ENCODE measurements at places on chromosomes 4 and X. TPM values are rescaled to one million over a fixed set of nuclear protein-coding genes. Genes with fewer than 3 reads are reported as not detected.

- no peak for DNase-seq
Measured at GRCh38 chrX:152038804-152039203, 64.3 kb upstream of the GABRE start.

GRCh38 chr4:158016511-158016910, 156.3 kb downstream of the GASK1B start:
- no peak for DNase-seq

DNA sequence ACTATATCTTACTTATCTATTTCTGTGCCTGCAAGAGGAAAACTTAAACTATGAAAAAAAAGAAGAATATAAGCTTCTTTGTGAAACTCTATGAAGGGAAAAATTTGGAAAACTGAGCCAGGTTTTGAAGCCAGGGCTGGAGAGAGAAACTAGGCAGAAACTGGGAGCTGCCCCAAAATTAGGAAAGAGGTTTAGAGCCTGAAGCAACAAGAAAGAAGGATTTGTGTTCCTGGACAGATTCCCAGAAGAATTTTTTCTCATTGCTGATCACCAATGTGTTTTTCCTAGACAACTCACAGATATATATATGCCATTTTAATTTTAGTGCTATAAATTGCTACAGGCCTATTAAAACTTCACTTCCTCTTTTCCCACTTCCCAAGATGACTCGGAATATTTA, 245.0 kb upstream of the GEMIN8 start:
- peak; percentile 48 for DNase-seq

DNA sequence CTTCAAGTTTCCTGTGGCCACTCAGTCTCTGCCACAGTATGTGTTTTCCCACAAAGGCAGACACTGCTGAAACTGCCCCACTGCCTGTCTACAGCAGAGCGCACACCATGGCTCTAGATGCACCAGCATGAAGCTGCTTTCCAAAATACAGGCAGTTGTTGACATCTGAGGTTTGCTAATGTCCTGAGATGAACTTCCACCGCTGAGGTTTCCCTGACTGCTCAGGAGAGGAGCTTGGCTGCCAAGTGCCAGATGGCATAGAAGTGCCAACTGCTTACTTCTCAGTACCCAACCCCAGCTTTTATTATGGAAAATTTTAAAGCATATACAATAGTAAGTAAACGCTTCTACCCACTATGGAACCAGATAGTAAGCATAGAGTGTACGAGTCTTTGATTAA, 61.0 kb upstream of the EXOC1L start:
- DNase-seq = no peak

- no peak for DNase-seq
Measured at GRCh38 chr4:15244354-15244753, 183.5 kb upstream of the C1QTNF7 start.

DNA sequence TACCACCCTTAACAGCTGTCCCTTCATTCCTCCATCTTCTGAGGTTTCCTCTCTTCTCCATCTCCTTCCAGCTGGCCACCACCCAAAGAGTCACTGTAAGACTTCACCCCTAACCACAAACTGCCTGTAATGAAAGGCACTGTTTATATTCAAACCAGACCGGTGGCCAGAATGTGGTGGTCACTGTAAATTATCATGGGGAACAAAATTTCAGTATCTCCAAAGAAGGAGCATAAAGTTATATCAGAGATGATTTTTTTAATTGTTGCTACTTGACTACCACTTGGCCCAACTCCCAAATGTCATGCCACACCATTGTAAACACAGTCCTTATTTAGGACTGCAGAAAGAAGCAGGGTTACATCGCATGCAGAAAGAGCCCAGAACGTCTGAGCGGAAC, 44.8 kb downstream of the SMARCA1 start:
- no peak for DNase-seq

DNA sequence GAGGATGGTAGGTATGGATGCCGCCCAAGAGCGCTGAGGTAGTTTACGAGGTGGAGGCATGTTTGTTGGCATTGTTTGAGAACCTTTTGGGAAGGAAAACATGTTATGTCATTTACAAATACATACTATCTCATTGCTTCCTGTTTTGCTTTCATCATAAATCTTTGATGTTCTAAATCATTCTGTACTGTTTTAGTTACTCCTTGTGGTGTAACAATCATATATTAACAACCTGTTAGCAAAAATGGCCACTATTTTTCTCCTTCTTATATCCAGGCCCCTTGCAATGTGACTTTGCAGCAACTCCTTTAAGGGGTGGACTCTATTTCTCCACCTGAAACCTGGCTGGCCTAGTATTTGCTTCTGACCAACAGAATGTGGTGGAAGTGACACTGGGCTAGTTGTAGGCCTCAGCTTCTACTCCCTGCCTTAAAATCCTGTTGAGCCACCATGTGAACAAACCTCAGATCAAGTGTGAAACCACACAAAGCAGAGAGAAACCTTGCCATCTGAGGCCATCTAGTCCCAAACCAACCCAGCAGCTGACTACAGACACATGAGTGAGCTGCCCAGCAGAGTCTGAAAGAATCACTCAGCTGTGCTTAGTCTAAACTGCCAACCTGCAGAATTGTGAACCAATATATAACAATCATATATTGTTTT, 15.8 kb upstream of the CXorf38 start:
- DNase-seq = no peak

DNA sequence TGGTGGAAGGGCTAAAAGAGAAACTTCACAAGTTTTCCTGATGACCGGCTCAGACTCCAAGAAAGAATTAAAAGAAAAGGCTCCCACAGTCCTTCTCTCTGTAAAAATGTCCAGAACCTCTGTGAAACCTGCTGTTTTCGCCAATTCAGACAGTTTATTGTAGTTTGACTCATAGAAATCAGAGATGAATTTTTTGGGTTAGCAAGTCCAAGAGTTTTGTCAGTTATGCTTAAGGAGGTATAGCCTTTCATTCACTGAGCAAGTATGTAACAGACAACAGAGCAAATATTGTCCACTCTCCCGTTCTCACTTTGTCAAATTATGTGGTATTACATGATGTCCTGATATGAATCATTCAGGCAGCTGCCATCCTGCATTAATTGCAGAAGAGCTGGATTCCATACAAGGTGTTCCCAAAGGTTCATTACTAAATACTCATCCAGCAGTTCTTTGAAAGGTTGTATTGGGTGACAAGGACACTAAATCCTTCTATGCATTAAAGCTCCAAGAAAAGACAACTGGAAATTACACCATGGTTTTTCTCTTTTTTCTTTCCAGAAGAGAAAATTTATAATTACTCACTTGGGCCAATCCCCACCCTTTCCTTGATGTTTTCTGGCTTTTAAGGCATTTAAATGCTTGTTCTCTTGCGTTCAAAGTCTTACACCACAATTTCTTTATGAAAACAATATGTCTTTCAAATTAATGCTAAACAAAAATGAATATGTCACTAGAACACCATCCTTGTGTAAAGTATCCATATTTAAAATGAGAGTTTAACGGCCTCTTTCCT, 30.0 kb upstream of the PLAC1 start:
- no peak for DNase-seq

DNA sequence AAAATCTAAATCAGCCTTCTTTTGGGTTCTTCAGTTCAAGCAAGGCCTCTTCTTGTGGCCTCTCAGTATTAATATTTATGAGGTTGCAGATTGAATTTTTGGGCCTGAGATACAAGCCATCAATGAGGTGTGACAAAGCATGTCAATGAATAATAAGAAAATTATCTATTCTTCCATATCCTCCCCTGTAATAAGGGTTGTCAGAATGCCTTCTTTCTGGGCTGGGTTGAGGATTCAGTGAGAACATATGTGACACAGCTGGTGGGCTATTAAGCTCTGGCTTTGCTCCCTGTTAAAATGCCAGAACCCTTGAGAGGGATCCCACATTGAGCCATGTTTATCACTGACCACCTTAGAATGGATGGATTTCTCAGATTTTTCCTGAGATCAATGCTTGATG, 187.2 kb downstream of the AR start:
- peak; percentile 42 for DNase-seq

DNA sequence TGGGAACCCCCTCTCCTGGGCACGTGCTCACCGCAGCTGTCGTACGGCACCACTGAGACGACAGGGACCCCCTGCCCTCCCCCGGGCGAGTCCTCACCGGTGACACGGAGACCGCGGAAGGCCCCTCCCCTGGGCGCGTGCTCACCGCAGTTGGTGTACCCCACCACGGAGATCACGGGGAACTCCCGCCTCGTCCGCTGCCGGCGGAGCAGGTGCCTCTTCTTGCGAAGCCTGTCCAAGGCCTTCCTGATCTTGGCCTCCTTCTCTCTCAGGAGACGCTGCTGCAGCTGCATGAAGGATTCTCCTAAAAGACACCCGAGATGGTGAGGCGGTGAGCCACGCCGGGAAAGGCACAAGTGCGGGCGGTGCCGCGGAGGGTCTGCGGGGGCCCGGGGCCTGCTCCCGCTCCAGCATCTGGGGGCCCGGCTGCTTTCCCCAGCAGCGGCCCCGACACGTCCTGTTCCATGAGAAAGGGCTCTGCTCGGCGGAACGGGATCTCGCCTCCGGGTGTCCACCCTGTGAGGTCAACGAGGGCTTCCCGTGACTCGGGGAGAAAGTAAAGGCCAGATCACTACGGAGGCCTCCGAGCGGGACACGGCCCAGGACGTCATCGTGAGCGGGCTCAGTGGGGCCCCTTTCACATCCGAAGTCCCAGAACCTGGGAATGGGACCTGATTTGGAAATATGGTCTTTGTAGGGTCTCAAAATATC, 5.8 kb downstream of the GTPBP6 start:
- no peak for DNase-seq

DNA sequence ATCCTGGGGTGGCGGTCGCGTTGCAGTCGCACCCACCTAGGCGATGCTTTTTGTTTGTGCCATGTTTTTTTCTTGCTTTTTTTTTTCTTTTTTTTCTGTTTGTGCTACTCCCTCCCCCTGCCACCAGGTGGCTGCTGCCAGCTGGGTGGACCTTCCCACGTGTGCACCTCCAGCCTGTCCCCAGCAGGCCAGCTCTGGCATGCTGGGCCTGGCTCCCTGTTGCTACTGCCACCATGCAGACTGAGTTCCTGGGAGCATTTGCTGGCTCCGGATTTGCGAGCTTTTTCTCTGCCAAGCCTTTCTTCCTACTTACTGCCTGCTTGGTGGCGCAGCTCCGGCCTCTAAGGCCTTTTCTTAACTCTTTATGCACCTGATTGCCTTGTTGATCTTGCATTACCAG, 161.2 kb upstream of the WDFY3 start:
- no peak for DNase-seq

DNA sequence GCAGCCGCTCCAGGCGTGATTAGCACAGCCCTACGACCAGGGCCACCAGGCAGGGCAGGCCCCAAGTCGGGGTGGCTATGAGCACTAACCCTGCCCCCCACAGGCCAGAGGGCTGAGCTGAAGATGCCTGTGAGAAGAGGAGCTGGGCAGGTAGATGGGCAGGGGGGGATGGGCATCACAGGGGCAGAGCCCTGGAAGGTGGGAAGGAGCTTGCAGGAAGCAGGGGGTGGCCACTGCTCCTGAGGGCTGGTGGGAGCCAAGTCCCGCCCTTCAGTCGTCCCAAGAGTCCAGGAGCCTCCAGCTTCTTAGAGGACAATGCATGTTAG, 7.3 kb upstream of the MXD4 start:
- no peak for DNase-seq

- no peak for DNase-seq
Measured at GRCh38 chr4:165678236-165678935, 194.7 kb upstream of the TLL1 start.

DNA sequence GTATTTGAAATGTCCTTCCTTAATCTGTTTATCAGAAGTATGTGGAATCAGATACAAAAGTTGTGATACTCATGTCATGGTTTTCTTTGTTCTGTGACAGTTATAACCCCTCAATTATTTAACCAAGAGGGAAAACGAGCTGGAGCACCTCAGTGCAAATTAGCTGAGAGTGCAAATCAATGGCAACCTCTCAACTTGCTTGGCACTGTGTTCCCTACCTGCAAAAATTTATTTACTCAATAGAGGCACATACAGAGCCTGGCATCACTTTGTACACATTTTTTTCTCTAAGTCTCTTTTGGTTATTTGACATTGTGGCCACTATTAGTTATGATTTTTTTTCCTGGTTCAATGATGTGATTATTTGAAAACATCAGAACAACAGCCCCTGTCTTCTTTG, 186.2 kb downstream of the STIM2 start:
- no peak for DNase-seq

- DNase-seq = no peak
Measured at GRCh38 chr4:140944572-140944971, 188.4 kb upstream of the TBC1D9 start.

DNA sequence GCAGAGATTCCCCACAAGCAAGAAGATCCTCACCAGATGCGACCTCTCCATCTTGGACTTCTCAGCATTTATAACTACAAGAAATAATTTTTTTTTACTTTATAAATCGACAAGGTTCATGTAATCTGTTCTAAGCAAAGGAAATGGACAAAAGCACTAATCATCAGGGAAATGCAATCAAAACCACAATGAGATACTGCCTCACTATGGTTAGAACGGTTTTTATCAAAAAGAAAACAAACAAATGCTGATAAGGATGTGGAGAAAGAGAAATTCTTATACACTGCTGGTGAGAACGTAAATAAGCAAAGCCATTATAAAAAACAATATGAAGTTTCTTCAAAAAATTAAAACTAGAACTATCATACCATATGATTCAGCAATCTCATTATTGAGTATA, 1382.6 kb downstream of the ARAP2 start:
- no peak for DNase-seq

- DNase-seq = no peak
Measured at GRCh38 chr4:77158487-77158861, 1.5 kb downstream of the CCNG2 start.

DNA sequence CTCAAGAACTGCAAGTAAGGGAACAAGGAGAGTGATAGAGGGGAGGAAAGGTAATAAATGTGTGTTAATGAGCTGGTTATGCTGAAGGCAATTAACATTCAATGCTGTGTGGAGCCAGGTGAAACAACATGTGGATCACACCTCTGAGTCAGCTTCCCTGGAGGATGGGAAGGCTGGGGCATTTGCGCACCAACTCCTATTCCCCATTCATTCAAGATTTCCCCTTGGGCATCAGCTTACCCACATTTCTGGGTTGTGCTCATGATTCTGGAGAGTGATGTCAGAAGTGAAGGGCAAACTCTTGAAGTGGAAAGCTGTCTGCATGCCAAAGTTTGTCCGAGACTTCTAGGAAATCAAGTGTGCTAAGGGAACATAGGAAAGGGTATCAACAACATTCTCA, 461.4 kb downstream of the MID1IP1 start:
- no peak for DNase-seq

GRCh38 chr4:176789955-176790354, 2.8 kb downstream of the VEGFC start:
- no peak for DNase-seq

DNA sequence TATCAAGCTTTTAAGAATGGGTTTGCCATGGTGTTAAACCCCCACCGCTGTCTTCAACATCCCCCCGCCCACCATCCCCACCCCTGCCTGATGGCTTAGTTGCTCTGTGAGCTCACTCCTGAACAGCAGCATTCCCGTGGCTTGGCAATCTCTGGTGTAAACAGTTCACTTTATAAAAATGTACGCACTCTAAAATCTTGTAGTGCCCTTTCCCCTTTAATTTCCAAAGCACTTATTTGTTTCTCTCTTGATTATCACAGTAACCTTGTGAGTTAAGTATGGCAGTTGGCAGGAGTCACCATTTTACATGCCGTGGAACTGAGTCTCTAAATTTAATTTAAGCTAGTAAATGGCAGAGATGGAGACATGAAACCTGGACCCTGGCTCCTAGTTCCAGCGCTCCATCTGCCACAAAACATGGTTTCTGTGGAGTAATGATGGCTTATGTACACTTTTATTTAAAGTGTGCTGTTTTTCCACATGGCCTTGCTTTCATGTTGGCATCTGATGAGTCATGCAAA, 123.1 kb downstream of the AFF1 start:
- no peak for DNase-seq

TSPAN7 gene
- 46.4 TPM for polyA plus RNA-seq

ADAMTS3 gene
- 8.9 TPM for polyA plus RNA-seq

UCHL1 gene
- polyA plus RNA-seq = 15.5 TPM

TLR10 gene
- 0.96 TPM for polyA plus RNA-seq

UGT2B7 gene
- 49.3 TPM for polyA plus RNA-seq
